NCI-H187 treated with DMSO at 0.1 percent for 48 hours (cell line): ENCODE measurements at places on chromosomes 2 and 18.

GRCh38 chr2:234430871-234431270, 66.0 kb downstream of the ARL4C start:
- DNase-seq: no peak

GRCh38 chr18:29912351-29912750, 1130.2 kb downstream of the DSC3 start:
- DNase-seq: no peak

DNA sequence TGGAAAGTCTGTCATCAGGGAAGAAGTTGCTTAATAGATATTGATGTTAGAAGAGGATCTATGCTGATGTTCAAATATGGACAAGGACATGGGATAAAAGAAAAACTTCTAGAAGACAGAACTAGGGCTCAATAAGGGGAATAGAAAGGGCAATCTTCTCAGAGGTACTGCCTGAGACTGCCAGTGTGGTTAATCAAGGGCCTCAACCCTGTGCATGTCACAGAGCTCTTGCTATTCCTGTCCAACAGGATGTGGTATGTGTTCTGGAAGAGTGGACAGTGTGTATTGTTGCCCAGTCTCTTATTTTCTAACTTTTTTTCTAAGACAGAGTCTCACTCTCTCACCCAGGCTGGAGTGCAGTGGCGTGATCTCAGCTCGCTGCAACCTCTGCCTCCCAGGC, 27.8 kb upstream of the RNF125 start:
- DNase-seq: no peak

DNA sequence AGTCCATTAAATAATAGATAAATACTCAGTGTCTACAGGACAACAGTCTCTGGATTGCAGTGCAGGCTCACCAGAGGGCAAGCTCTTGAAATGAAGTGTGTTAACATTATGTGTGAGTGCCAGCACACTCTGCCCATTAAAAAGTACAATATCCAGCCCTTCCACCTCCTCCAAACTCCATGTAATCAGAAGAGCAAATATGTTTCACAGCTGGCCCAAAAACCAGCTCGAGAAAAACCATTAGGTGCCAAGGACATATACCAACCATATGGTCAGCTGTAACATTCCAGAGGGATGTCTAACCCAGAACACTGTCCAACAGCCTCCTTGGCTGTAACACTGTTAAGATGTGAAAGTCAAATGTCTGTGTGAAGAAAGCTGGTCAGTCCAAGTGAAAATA, 112.2 kb downstream of the ZNF385B start:
- DNase-seq: no peak

DNA sequence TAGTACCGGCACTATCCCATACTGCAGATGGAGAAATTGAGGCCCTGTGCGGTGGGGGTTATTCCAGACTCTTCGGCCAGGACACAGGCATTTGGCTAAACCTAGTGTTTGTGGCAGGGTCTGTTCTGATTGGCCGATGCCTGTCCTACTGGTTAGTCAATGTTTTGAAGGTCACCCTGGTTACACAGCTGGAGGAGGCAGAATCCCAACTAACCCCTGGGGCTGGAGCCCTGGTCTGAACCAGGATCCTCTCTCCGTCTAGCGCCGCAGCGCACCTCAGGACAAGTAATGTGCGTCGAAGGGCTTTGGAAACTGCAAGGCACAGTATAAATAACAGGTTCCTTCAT, 19.4 kb downstream of the TEX44 start:
- no peak for DNase-seq

DNA sequence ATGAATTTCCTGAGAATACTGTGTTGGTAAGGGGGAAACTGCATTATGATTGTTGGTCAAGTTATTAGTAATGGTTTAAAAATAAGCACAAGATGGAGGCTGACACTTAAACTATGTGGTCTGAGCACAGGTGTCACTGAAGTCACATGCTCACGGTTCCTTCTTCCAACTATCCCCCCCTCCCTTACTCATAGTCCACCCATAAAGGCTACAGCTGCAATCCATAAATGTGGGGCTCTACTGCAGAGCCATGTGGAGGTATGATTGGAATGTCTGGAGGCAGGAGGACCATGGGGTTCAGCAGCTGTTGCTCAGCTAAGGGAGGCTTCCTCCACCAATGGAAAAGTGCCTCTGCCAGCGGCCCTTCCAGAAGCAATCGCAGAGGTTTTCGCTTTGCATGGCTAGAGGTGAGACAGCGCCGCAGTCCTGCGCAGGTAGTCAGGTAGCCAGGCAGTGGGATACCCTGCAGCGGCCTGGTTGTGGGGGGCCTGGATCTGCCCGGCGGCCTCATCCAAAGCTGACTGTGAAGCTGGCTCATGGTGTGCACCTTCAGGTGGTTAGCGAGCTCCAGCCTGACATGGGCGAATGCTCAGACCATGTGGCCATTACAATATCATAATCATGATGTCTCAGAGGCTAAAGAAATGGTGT, 249.6 kb downstream of the DCDC2C start:
- DNase-seq: no peak

GRCh38 chr2:113157897-113158753, 15.6 kb upstream of the PSD4 start:
- no peak for DNase-seq

- DNase-seq: peak; percentile 50
Measured at GRCh38 chr2:32772638-32773447, 145.0 kb downstream of the TTC27 start.

- no peak for DNase-seq
Measured at GRCh38 chr18:51342815-51343214, 145.3 kb upstream of the MEX3C start.

GRCh38 chr2:101753720-101754490, 56.4 kb downstream of the MAP4K4 start:
- DNase-seq: no peak
